ENCODE measurements at places on chromosomes 4 and X. TPM values are rescaled to one million over a fixed set of nuclear protein-coding genes. Genes with fewer than 3 reads are reported as not detected.

Gene KLHL2
- total RNA-seq = 10.6 TPM

DNA sequence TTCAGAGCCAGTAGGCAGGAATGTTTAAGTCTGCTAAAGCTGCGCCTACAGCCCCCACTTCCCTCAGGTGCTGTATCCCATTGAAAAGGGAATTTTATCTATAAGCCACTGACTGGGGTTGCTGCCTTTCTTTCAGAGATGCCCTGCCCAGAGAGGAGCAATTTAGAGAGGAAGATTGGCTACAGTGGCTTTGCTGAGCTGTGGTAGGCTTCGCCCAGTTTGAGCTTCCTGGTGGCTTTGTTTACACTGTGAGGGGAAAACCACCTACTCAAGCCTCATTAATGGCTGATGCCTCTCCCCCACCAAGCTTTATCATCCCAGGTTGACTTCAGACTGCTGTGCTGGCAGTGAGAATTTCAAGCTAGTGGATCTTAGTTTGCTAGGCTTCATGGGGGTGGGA, 67.7 kb upstream of the PRDM5 start:
- DNase-seq = no peak

DNA sequence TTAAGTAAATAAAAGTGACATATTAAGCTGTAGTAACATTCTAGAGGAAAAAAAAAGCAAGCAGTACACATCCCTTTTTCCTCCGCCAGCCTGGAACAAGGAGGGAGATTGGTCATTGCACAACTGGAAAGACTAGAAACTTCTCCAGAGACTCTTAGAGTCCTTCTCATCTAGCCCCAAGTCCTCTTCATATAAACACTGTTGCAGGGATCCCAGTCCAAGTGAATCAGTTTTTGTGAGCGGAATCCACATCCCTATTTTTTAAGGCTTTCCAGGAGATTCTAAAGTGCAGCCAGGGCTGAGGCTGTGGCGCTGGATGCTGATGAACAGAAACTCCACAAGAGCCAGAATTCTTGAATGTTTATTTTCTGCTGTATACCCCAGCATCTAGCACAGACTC, 23.8 kb downstream of the REELD1 start:
- DNase-seq = no peak

- no peak for DNase-seq
Measured at GRCh38 chrX:68087526-68087925, 345.8 kb downstream of the OPHN1 start.

GRCh38 chr4:3324093-3324815, 31.4 kb downstream of the RGS12 start:
- DNase-seq = no peak

Measured in Right ventricle myocardium inferior (tissue), 1 donor.